Chondrocyte (in vitro differentiated cells): ENCODE measurements at places on chromosomes 5 and 9. TPM values are rescaled to one million over a fixed set of nuclear protein-coding genes. Genes with fewer than 3 reads are reported as not detected.

The FAXDC2 gene
- total RNA-seq = 2.3 to 6.1 TPM (median 2.5 TPM) in 3 replicates

The IFNA21 gene
- total RNA-seq = not detected in 3 replicates

The PCDHGA6 gene
- 0.38 to 0.65 TPM (median 0.45 TPM) in 3 replicates for total RNA-seq

The NMUR2 gene
- not detected in 3 replicates for total RNA-seq

The DIPK1B gene
- 8.2 to 9.2 TPM (median 8.5 TPM) in 3 replicates for total RNA-seq

DNA sequence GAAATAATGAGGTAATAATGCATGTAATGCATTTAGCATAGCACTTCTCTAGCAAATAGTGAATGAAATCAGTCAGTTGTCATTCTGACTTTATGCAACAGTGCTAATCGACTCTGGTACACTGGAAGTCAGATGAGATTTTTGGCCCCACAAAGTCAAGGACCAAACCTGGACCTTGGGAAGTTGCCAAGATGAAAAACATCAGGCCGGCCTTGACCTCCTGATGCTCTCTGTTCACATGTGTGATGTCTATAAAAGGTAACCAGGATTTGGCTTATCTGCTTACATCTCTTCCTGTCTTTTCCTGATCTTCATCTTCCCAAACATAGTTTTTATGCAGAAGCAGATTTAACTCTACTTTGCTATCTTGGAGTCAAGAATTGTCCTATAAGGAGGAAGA is 39.5 kb downstream of the SLC22A5 start:
- no peak for DNase-seq
- H3K36me3 ChIP-seq = no peaks in the 10 kb centered on the region
- no peaks in the 10 kb centered on the region for H3K27me3 ChIP-seq

- DNase-seq = peak; percentile 62
- H3K4me1 ChIP-seq = peaks cover 30% of the 10 kb centered on the region
- H3K27me3 ChIP-seq = no peaks in the 10 kb centered on the region
- H3K27ac ChIP-seq = peak overlapping the region; percentile 41
Measured at GRCh38 chr5:132476876-132477781, 13.4 kb downstream of the IRF1 start.

- H3K27ac ChIP-seq = no peak overlapping the region
- H3K4me1 ChIP-seq = peaks cover 2% of the 10 kb centered on the region
- H3K27me3 ChIP-seq = peaks cover 23% of the 10 kb centered on the region
- no peaks in the 10 kb centered on the region for H3K36me3 ChIP-seq
- no peak overlapping the region for H3K4me3 ChIP-seq
Measured at GRCh38 chr5:180636016-180636402, 13.4 kb downstream of the FLT4 start.

DNA sequence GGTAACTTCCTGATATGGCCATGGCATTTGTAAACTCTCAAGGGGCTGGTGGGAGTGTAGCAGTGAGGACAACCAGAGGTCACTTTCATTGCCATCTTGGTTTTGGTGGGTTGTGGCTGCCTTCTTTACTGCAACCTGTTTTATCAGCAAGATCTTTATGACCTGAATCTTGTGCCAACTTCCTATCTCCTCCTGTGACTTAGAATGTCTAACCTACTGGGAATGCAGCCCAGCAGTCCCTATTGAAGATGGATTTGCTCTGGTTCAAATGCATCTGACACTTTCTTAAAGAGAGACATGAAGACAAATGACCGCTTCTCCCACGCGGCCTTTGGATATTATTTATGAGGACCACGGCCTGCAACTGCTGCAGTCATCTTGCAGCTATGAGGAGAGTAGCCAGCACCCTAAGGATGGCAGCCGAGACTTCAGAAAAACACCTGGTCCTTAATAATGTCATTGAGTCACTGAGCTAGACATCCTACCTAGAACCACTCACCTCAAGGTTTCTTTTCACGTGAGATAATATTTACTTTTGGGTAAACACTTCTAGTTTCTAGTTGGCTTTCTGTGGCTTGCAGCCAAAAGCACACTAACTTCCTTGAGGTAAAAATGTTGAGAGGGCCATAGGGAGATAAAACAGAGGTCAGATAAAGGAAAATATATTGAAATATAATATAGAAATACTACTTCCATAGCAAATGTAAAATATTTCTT is 28.2 kb downstream of the CETN3 start:
- H3K27me3 ChIP-seq = no peaks in the 10 kb centered on the region
- no peaks in the 10 kb centered on the region for H3K4me1 ChIP-seq
- no peaks in the 10 kb centered on the region for H3K36me3 ChIP-seq
- H3K4me3 ChIP-seq = no peak overlapping the region
- no peak overlapping the region for H3K27ac ChIP-seq

DNA sequence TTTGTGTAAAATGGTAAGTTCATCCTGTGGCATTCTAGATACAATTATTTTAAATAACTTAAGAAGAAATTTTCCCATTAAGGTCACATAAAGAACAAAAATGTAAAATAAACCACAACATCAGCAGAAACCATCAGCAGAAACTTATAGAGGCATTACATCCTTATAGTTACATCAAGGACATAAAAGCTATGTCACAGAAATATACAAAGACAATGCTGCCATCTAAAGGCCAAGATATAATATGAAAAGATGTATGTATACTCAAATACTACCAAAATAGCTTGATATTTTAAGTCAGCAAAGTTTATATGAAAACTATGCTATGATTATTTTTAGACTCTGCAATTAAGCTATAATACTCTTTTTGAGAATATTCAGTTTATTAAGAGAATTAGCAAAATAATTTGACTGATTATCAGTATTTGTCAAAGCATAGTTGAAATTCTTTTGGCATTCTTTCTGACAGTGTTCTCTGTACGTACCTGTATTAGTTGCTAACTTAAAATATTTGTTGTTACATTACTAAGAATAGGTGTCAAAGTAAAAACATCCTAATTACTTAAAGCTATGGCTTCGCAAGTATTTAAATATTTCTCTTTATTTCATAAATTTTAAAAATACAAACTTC is 36.2 kb downstream of the FBXL17 start:
- no peaks in the 10 kb centered on the region for H3K27me3 ChIP-seq
- no peak overlapping the region for H3K4me3 ChIP-seq
- DNase-seq = no peak
- no peak overlapping the region for H3K27ac ChIP-seq
- peaks cover 7% of the 10 kb centered on the region for H3K4me1 ChIP-seq

DNA sequence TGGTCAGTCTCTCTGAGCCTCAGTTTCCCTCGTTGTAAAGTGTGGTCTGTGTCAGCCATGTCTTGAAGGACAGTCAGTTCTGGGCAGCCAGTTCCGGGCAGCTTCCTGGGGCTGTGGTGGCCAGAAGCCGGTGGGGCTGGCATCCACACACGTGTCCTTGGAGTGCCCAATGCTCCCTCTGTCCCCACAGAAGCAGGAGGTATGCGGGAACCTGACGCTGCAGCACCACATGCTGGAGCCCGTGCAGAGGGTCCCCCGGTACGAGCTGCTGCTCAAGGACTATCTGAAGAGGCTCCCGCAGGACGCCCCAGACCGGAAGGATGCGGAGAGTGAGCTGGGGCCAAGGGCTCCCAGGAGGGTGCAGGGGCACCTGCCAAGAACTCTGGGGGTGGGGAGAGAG is 48.4 kb upstream of the SUSD3 start:
- no peak overlapping the region for H3K4me3 ChIP-seq
- peaks cover 24% of the 10 kb centered on the region for H3K27me3 ChIP-seq
- DNase-seq = no peak
- H3K27ac ChIP-seq = no peak overlapping the region
- H3K4me1 ChIP-seq = no peaks in the 10 kb centered on the region

DNA sequence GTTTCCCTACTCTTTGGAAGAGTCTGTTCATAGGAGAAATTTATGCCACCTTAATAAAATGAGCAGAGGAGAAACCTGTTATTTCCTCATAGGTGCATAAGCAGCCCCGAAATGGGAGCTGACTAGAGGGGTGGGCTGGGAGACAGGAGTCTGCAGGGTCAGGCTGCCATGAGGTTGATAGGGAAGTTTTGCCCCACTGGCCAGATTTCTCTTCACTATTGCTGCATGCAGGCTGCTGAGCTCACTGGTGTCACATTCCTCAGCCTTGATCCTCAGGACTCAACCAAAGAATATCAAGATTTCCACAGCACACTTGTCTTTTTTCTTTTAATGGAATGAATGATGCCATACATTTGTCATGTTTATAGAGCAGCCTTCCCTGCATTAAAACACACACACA is 60.7 kb downstream of the BHMT start:
- no peak overlapping the region for H3K4me3 ChIP-seq
- peaks cover 2% of the 10 kb centered on the region for H3K36me3 ChIP-seq
- H3K27me3 ChIP-seq = no peaks in the 10 kb centered on the region
- H3K27ac ChIP-seq = peak overlapping the region; percentile 5

DNA sequence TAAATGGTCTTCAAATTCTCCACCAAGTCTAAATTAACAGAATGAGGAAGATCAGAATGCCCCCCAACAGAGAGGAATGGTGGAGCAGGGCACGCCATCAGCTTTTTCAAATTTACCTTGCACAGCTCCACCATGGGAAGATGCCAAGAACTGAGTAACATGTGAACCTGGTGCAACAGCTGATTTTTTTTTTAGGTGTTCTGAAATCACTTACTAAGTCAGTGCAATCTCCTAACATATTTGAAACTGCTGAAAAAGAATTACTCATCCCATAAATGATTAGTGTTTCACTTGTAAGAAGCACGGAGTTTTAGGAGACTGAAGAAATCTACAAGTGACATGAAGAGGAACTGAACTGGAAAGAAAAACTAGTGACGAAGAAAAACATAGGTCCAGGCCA is 5.1 kb downstream of the TMEM245 start:
- H3K4me3 ChIP-seq = no peak overlapping the region
- H3K36me3 ChIP-seq = no peaks in the 10 kb centered on the region
- no peaks in the 10 kb centered on the region for H3K27me3 ChIP-seq
- H3K4me1 ChIP-seq = peaks cover 84% of the 10 kb centered on the region

DNA sequence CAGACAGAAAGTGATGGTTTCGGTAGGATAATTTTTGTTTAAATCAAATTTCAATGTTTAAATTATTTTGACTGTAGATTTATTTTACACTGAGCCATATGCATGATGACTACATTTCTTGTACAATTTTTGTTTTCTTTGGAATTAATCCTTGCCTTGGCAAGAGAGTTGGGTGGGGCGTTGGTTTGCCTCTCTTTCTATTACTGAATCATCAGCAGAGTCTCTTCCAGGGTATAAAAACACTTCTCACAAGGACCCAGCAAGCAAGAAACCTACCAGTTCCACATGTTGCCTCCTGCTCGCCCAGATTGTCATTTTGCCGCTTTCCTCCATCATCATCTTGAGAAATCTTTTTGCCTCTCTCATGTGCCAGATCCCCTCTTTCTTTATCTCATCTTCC is 455.0 kb upstream of the DMAC1 start:
- peak overlapping the region; percentile 1 for H3K27ac ChIP-seq
- no peaks in the 10 kb centered on the region for H3K36me3 ChIP-seq
- no peaks in the 10 kb centered on the region for H3K27me3 ChIP-seq
- DNase-seq = no peak
- peaks cover 15% of the 10 kb centered on the region for H3K4me1 ChIP-seq

DNA sequence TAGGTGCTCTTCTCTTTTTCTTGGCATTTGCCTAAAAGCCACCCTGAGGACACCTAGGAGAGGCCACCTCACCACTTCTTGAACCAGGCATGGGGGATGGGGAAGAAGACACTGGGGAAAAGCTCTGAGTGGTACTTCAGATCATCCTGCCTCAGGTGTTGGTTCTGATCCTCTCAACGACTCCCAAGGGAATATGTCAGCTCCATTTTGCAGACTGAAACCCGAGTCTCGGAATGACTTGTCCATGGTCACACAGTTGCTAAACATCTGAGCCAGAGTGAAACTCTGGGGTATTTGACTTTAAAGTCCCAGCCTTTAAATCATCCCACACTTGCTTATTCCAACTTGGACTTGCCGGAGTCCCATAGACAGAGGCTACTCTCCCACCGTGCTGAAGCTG is 120.6 kb upstream of the GABRP start:
- DNase-seq = no peak
- peaks cover 10% of the 10 kb centered on the region for H3K27me3 ChIP-seq
- H3K4me1 ChIP-seq = no peaks in the 10 kb centered on the region
- H3K36me3 ChIP-seq = peaks cover 3% of the 10 kb centered on the region

DNA sequence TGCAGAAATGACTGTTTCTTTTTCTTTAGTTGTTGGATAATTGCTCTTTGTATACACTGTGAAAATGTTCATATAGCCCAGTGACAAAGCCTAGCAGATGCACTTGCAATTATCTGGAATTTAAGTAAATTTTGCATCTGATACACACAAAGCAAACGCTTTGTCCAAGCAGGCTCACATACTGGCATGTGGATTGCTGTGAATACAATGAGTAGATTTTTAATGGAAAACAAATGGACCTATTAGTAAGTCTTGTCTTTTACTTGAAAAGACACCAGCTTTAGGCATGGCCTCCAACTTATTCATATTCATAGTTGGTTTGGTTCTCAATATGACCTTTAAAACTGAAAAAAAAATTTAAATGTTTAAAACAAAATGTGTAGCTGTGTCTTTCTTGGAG is 1299.8 kb upstream of the WWC1 start:
- no peaks in the 10 kb centered on the region for H3K36me3 ChIP-seq
- H3K4me3 ChIP-seq = no peak overlapping the region
- no peaks in the 10 kb centered on the region for H3K4me1 ChIP-seq
- DNase-seq = no peak

DNA sequence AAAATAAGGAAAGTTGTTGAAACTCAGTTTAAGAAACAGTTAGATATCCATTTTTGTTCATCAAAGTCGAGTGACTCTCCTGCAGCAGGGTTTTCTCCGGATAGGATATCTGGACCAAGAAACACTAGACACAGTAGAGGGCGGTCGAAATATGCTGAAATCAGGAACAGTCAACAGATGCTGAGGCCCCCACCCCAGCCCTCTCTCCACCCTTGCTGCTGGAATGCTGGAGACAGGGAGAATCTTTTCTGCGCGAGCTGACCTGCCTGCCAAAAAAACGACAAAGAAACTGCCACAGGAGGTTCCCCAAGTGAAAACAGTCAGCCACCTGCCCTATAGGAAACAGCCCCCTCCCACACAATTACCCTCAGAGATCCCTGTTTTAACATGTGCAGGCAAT is 4.3 kb upstream of the IL13 start:
- no peak overlapping the region for H3K4me3 ChIP-seq
- peaks cover 3% of the 10 kb centered on the region for H3K4me1 ChIP-seq
- H3K27ac ChIP-seq = no peak overlapping the region
- peaks cover under 1% of the 10 kb centered on the region for H3K36me3 ChIP-seq
- peaks cover 13% of the 10 kb centered on the region for H3K27me3 ChIP-seq

DNA sequence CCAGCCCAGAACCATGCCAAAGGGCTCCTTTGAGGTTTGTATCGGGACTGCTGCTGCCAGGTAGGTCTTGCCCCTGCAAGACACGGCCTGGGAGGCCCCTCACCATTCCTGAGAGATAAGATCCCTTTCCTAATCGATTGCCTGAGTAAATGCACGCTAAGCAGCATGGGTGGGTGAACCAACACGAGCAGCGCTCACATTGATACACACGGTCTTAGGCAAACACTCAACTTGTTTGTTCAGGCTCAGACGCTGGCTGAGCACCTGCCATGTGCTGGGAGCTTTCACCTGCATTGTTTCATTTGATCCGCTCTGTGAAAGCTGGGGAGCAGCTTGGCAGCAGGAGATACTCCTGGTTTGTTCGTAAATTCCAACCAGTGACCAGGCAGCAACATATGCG is 76.9 kb upstream of the NEURL1B start:
- no peaks in the 10 kb centered on the region for H3K36me3 ChIP-seq
- no peak overlapping the region for H3K4me3 ChIP-seq
- no peak overlapping the region for H3K27ac ChIP-seq
- peaks cover 4% of the 10 kb centered on the region for H3K4me1 ChIP-seq
- no peak for DNase-seq
- peaks cover 24% of the 10 kb centered on the region for H3K27me3 ChIP-seq

GRCh38 chr5:74212336-74212735 is 428.2 kb downstream of the ENC1 start:
- no peak for DNase-seq
- H3K36me3 ChIP-seq = no peaks in the 10 kb centered on the region
- H3K4me3 ChIP-seq = no peak overlapping the region
- H3K27me3 ChIP-seq = no peaks in the 10 kb centered on the region
